ENCODE measurements at places on chromosomes 16 and 17.

- DNase-seq: no peak
Observed at GRCh38 chr17:80501741-80502577, 25.6 kb upstream of the NPTX1 start.

GRCh38 chr17:36773039-36773438 lies 164.2 kb upstream of the LHX1 start:
- no peak for DNase-seq

DNA sequence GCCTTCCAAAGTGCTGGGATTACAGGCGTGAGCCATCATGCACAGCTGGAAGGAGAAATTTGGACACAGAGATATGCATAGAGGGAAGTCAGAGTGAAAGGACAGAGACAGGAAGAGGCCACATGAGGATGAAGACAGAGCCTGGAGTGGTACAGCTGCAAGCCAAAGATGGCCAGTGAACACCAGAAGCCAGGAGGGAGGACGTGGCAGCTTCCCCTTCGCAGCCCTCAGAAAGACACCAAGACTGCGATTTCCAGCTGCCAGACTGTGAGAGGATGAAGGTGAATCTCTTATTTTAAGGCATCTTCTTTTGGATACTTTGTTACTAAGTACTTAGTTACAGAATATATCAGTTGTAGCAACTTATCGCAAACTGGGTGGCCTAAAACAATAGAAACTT lies 60.5 kb upstream of the PLCG2 start:
- no peak for DNase-seq

DNA sequence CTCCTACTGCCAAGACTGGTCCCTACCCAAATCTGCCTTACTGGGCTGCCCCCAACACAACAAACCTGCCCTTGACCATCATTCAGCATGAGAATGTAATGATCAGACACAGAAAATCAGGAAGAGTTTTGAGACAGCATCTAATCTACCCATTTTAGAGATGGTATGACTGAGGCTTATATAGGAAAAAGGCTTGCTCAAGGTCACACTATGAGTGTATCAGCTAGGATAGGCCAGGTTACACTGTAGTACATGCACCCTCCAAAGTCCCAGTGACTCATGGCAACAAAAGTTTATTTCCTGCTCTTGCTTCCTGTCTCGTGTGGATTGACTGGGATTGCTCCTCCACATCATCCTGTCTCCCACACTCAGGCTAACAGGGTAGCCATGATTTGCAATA lies 27.9 kb downstream of the NLRC5 start:
- DNase-seq: no peak

GRCh38 chr16:17416461-17417311 lies 54.1 kb downstream of the XYLT1 start:
- DNase-seq: peak; percentile 52

DNA sequence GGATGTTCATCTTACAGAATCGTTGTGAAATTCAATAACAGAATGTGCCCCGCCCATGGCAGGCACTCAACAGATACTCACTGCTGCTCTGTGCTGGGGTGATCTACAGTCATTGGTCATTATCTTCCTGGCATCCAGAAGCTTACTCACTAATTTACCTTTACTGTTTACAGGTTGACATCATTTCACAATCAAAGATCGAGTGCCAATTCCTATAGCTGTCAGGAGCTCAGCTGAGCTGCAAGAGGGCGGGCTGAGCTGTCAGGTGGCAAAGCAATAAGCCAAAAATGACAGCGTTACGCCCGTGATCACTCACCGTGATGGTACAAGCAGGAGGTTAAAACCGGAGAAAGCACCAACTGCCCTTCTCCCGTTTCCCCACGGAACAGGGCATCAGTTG lies 51.2 kb downstream of the LITAF start:
- no peak for DNase-seq

DNA sequence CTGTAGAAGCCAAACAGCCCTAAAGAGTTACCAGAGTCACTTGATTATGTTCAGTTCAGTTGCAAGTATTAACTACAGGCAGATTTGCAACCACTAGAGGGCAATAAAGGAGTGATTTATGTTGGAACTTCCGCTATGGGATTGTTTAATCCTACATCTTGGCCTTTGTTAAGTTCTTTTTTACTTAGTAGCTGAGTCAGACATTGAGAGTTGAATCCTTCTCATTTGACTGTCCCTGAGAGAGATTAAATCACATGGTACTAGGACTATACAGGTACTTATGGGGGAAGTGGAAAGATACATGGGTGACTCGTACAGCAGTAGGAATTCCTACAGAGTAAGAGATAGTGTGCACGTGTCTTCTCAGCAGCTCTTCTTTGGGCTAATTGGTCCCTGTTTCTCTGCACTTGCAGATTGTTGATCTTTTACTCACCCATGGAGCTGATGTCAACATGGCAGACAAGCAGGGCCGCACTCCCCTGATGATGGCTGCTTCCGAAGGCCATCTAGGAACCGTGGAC lies 40.3 kb downstream of the CYB561 start:
- DNase-seq: peak; percentile 47

GRCh38 chr17:52451294-52451861 lies 292.9 kb upstream of the CA10 start:
- DNase-seq: no peak

- no peak for DNase-seq
Observed at GRCh38 chr17:82355770-82356427, 3.1 kb upstream of the TEX19 start.

GRCh38 chr17:57605675-57606105 lies 139.4 kb downstream of the CCDC182 start:
- no peak for DNase-seq

DNA sequence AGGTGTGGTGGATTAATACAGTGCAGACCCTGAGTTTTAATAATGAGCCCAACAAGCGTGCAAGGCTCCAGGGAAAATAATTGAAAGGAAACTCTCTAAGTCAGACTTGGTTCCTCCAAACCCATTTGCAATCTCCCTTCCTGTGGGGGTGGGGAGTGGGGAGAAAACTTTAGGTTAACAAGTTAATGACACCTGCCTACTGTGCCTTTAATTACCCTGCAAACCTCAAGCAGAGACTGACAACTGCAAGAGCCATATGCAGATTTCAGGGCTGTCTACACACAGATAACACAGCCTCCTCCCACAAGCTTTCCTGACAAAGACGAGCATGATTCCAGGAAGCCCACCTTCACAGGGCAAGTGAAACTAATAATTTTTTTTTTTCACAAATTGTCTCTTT lies 359.3 kb downstream of the HS3ST4 start:
- peak; percentile 32 for DNase-seq

- DNase-seq: no peak
Observed at GRCh38 chr16:83932304-83932703, 20.7 kb upstream of the OSGIN1 start.

DNA sequence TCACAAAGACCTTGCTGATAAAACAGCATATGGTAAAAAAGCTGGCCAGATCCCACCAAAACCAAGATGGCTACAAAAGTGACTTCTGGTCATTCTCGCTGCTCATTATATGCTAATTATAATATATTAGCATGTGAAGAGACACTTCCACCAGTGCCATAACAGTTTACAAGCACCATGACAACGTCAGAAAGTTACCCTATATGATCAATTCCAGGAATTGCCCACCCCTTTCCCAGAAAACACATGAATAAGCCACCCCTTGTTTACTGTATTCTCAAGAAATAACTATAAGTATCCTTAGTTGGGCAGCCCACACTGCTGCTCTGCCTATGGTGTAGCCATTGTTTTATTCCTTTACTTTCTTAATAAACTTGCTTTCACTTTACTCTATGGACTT lies 44.6 kb upstream of the IRX5 start:
- no peak for DNase-seq

DNA sequence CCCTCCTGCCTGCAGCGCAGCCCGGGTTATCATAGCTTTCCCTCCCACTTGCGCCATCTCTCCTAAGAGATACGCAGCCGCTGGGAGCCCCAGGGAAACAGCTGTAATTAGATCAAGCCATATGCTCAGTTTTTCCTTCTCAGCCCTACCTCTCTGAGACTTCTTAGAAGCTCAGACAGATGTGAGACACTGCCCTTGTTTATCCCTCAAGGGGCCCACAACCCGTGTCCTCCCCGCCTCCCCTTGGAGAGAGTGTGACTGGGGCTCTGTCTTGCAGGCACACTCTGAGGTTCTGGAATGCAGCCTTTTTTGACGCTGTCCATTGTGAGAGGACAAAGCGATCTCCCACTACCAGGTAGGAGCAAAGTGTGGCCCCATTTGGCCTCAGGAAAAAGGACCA lies 31.2 kb downstream of the CIBAR2 start:
- no peak for DNase-seq

- no peak for DNase-seq
Observed at GRCh38 chr16:65758620-65759019, 607.9 kb upstream of the CDH5 start.

DNA sequence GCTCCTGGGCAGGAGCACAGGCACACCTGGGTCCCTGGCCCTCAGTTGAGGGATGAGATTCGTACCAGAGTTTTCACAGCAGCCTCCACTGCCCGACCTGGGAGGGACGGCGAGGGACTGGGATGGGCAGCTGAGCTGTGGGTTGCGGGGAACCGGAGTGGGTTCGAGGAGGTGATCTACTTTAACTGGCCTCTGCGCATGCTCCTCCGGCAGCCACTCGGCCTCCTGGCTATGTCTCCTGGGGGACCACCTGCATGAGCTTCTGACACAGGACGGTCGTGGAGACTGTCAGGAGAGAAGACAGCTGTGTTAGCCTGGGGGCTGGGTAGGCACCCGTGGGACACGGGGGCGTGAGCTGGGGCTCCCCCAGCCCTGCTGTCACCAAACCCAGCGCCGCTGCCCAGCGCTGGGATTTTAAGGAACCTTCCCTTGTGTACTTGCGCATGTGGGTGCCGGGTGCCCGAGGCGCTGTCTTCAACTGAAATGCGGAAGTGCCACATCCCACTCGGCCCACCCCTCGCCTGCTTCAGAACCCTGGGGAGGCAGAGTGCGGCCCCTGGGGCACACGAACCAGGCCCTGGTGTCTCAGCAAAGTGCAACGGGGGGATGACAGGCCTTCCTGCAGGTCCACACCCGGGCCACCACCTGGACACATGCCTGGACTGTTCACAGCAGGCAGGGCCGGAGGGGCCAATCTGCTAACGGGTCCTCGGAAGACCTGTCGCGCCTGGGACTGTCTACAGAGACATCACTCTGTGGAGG lies 36.4 kb downstream of the SLC7A5 start:
- no peak for DNase-seq

GRCh38 chr17:57946798-57947358 lies 8.3 kb downstream of the CUEDC1 start:
- no peak for DNase-seq

GRCh38 chr17:77315551-77316190 lies 174.9 kb downstream of the SEC14L1 start:
- DNase-seq: no peak

DNA sequence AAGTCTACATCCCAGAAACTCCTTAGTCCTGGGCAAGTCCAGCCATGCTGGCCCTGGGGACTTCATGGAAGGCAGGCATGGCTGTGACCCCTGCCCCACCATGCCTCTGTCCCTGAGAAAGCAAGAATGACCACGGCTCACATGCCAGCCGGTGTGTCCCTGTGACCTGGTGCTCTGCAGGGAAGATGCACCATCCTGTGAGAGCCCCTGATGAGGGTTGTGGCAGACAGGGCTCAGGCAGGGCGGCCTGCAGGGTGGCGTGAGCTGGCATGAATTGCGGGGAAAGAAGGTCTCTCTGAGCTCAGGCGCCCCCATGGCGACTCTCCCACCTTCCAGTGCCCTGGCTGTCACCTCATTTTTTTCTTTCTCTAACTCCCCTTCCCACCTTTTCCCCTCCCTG lies 260.3 kb downstream of the RBFOX3 start:
- DNase-seq: no peak

GRCh38 chr16:50712560-50712898 lies 19.1 kb downstream of the NOD2 start:
- DNase-seq: no peak

DNA sequence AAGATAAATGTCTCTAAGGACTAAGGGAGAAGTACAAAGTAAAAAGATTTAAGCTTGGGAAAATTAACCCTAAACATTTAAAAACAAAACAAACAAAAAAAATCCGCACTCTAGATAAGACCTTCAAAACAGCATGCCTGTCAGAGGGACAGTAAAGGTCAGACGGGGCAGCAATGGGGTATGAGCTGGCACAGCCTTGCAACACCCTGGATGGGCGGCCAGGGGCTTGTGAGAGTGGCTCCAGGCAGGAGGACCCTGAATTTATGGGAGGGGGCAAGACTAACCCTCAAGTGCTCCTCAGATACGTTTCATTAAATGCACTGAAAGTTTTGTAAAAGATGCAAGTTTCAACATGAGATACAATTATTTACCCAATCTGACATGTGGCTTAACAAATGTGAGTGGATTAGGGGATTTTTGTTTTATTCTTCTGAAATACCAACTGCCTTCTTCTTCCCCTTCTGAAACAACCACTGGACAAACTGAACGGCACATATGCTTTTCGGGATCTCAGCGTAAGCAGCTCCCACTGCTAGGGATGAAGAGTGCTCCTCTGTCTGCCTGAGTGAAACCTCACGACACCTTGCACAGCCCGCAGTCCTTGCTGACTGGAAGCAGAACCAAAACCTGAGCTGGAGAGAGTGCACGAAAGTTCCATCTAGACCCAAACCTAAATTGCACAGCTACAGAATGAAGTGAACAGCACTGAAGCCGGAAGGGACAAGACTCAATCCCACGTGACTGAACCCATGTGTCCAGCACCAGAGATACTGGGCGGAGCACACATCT lies 128.4 kb downstream of the ANKRD11 start:
- no peak for DNase-seq

DNA sequence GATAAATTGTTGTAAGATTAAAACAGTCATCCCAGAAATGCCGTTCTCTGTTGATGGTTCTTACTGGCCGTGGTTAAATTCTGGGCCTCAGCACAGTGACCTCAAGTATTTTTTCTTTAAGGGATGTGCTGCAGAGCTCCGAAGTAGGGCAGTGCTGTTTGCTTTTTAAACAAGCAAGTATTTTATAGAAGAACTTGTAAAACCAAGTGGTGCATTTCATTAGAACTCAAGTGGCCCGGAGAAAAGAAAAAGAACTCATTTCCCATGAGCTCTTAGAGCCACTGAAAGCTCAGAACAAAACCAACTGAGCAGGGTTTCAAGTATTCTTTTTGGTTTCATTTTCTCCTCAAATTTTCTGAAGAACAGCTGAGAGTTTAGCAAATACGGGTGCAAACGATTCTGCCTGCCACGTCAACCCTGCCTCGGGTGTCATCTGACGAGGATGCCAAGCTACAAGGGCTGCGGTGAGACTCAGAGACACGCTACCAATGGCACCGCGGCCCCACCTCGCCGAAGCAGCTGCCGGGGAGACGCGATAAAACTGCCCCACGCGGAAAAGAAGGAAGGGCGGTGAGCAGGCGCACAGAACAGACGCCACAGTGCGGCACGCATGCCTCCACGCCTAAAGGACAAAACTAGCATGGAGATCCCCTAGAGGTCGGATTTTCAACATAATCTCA lies 6.3 kb downstream of the LMF1 start:
- DNase-seq: no peak

- no peak for DNase-seq
Observed at GRCh38 chr17:55632893-55633292, 89.8 kb downstream of the TMEM100 start.

DNA sequence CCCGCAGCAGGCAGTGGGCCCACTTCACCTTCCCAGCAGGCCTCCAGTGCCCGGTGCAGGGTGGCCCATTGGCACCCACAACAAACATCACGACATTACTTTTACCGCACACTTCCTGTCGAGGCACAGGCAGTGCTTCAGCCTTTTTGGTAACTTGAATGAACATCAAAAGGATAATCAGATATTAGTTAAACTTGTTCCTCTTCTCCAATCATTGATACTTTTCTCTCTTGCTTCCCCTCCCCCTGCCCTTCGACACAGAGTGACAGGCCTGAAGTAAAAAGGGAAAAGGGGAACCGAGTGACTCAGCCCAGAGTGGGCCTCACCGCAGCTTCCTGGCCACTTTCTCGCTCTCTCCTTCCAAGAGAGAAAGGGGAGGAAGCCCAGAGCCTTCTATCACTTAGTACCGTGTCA lies 507.0 kb downstream of the MAF start:
- no peak for DNase-seq

All from iPS-NIHi11 (cell line).